ENCODE measurements at places on chromosomes 6 and 20. TPM values are rescaled to one million over a fixed set of nuclear protein-coding genes. Genes with fewer than 3 reads are reported as not detected.

SEL1L2 gene
- not detected for total RNA-seq

HLA-DQA1 gene
- 7.8 TPM for total RNA-seq

CD40 gene
- 6.7 TPM for total RNA-seq

IRF4 gene
- 112 TPM for total RNA-seq

TREM2 gene
- total RNA-seq = not detected

PET117 gene
- 14.6 TPM for total RNA-seq

ULBP2 gene
- total RNA-seq = 0.98 TPM

UNC5CL gene
- total RNA-seq = 5.0 TPM

C20orf144 gene
- total RNA-seq = 0.12 TPM

MPIG6B gene
- not detected for total RNA-seq

OPRM1 gene
- total RNA-seq = not detected

ZSCAN23 gene
- 1.5 TPM for total RNA-seq

All from natural killer cell treated with Interleukin-12 subunit alpha and Interleukin-12 subunit beta and Interleukin-15 and Interleukin-18, amount 100 ng/mL, for 72 hours (primary cell).